ENCODE measurements at places on chromosomes 12 and 14. TPM values are rescaled to one million over a fixed set of nuclear protein-coding genes. Genes with fewer than 3 reads are reported as not detected.
A peak's percentile ranks its signal among the peaks of the same experiment; 100 is the strongest.

- DNase-seq = no peak
Measured at GRCh38 chr12:27177706-27178105, 66.4 kb upstream of the STK38L start.

GRCh38 chr12:62306569-62307530 is 46.6 kb downstream of the USP15 start:
- DNase-seq = no peak

Gene HVCN1
- 21.2 TPM for total RNA-seq

DNA sequence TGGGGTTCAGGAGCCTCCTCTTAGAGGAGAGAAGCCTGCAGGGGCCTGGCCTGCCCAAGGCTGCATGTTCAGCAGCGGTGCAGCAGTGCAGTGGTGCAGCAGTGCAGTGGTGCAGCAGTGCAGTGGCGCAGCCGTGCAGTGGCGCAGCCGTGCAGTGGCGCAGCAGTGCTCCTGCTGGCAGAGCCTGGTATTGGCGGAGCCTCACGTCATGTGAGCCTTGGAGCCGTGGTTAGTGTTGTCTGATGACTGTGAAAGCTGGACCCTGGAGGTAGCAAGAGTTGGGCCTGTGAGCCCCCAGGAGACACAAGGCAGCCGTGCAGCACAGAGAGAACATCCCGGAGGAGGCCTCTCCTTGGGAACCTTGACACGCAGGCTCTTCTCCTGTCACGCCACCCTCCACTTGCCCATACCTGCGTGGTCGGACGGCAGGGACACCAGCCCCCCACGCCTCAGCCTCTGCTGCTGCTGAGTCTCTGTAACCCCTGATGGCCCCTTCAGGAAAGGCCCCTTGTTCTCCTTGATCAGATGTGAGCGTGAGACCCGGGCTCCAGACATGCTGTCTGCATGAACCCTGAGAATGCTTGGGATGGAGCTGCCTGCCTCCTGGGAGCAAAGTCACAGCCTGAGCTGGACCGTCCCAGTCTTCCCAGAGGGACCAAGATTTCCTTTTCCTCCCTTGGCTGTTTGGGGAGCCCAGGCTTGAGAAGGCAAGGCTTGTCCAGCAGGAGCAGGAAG is 193.7 kb downstream of the KIF26A start:
- no peak for DNase-seq

DNA sequence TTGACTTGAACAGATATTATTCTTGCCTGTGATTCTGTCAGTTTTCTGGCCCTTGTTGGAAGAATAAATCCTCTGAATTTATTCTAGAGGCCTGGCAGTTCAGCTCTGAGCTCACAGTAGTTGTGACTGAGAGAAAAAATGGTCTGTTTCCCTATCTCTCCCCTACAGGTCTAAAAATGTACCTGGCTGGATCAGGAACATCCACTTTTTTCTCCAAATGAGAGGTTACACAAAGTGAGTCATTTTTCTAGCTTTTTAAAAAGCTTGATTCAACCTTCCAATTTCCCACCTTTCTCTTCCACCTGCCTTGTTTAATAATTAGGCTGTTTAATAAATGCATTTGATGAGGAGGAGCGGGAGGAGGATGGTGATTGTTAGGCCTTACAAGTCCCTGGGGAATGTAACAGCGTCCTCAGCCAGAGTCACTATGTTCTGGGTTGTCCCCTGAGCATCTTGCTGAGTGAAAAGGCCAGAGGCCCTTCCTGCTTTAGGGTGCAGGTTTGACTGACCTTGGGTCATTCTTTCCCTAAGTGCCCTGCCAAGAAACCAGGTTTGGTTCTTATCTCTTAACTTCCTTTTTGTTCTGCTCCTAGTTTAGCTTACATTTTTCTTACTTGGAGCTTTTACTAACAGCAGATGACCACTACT is 91.7 kb upstream of the FUT8 start:
- DNase-seq = no peak

DNA sequence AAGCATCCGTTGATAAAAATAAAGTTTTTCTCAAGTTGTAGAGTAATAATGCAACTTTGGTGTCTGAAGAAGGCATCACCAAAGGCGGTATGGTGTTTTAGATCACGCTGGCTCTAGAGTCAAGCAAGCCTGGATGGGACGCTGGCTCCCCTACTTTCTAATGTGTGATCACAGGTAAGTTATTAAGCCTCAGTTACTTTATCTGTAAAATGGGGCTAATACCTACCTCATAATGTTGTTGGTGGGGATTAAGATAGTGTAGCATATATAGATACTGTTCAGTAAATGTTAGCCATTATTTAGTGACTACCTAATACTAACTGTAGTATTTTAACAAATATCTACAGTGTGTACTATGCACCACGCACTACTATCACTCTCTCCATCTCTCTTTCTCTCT is 45.8 kb downstream of the SLC38A1 start:
- no peak for DNase-seq

DNA sequence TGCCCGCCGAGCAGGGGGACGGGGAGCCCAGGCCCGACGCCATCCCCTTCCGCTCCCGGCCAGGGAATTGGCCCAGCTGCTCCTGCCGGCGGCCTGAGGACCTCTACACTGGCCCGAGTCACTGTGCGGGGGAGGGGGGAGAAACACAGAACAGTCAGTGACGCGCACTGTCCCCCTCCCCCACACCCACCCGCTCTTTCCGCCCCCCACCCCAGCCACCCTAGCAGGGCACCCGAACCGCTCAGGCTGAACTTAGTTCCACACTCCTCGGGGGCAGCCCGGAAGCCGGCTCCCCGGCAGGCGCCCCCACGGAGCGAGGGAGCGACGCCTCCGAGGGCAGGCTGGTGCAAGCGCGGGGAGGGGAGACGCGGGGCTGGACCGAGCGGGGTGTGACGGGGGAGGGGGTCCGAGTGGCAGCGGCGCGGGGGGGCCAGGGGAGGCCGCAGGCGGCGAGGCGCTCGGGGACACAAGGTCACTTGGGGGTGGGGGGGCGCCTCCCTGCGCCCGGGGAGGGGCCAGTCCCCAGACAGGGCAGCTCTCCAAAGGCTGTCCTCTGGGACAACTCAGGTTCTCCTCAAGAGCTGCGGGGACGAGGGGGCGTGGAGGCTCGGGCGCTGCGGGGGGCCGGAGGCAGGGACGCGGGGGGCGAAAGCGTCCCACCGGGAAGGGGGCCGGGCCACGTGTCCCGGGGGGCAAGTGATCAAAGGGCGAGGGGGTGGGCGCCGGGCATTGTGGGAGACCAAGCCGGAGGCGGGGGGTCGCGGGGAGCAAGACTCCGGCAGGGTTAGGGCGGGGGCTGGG is 648 bp downstream of the CHD4 start:
- peak; percentile 84 for DNase-seq

- DNase-seq = no peak
Measured at GRCh38 chr14:64500088-64500487, 3.5 kb downstream of the ZBTB25 start.

GRCh38 chr14:97033556-97034081 is 236.4 kb downstream of the VRK1 start:
- no peak for DNase-seq

Gene ACSS3
- 25.8 TPM for total RNA-seq

DNA sequence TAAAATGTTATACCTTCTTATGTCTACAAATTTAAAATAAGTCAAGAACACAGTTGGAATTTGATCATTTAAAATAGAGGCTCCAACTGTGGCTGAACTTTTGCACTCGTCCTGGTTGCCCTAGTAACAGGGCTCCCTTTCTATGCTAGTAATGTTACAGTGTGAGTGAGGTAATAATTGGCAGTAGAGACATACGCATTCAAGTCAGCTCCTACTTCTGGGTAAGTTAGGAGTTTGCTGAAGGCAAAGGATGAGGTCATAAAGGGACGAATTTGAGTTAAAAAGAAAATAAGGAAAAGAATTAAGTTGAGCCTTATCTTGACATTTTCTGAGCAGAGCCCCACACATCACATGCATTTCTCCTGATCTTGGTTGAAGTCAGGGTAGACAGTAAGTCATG is 129.1 kb downstream of the TMEM117 start:
- no peak for DNase-seq

Gene TEX52
- not detected for total RNA-seq

Gene ANO4
- total RNA-seq = not detected

DNA sequence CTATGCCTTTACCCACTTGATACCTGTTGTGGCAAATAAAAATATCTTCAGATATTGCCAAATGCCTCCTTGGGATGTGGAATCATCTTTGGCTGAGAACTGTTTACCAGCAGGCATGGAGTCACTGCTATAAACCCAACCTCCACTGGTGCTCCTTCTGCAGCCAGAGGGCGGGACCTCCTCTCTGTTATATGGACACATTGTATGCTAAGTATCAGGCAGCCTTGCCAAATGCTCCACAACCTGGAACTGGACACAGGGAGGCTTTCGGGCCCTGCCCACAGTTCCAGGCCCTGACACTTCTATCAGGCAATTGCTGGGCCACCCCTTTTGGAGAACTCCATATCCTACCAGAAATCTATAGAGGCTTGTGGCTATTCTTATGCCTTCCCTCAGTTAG is 201.0 kb downstream of the TMX1 start:
- DNase-seq = no peak

DNA sequence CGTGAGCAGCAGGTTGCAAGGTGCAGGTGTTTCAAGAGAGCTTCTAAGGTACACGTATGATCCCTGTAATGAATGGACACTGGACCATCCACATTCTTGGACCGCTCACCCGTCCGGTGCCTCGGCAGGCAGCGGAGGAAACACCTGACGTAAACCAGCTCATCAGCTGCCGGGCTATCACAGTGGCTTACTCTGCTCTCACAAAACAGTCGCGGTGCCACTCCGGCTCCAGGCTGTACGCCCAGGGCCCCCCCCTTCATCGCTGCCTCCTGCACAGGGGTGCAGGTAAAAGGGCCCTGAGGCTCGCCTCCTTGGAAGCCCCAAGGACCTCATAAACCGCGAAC is 436 bp downstream of the VPS33A start:
- peak; percentile 46 for DNase-seq

DNA sequence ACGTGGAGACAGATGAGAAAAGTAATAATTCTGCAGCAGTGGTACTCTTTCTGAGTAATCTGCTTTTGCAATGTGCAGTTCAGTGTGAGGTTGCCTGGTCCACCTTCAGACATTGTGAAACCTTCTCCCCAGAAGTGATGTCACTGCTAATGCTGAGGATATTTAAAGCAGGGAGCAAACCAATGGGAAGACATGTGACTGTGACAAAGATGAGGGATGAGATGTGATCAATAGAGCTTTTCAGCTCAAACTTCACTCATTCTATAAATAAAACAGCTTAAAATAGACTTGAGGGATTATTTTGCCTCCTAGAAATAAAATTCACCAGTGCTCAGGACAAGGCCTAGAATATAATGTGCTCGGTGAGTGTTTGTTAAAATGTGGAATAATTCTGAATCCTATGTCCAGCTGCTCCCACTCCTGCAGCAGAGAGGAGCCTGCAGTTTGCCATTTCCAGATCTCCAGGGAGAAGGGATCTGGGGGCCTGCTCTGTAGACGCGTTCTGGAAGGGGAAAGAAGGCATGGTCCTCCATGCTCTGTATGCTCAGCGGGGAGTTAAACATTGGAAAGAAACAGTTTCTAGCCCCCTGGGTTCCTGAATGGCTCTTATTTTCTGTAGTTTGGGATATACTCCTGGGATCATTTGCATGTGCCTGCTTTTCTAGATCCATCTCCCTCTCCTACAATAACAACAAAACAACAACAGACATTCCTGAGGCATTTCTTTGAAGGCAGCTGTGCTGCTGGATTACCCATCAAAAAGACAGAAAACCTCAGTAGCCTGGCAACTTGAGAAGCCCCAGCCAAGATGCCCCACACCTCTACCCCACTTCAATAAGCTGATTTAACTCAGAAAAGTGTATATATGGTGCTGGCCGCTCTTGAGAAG is 8.9 kb downstream of the SLC7A8 start:
- no peak for DNase-seq

GRCh38 chr12:65984227-65984479 is 146.4 kb downstream of the LLPH start:
- no peak for DNase-seq

DNA sequence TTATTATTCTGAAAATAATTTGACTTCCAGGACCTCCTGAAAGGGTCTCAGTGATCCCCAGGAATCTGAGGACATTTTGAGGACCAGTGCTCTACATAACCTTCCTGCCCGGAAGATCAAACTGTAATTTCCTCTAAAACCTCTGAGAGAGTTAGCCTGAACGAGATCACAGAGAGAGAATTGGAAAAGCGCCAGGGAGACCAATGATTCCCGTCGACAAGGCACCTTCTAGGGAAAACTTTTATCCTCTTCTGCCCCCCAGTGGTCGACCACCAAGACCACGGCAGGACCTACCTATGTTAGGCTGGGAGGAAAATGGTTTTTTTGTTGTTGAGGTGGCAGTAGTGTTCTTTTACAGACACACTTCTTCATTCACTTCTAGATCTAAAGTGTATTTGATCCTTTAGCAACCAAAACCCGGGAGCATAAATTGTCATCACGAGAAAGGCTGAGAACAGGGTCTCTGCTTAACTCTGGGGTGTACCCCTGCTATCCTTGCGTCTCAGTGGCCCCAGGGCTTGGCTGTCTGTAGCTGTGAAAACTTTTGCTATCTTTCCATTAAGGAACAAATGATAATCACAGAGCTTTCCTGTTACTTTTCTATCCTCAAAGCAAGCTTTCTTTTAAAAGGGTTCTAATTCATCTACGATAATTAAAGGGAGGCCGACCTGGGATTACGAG is 62.9 kb upstream of the NID2 start:
- peak; percentile 35 for DNase-seq

GRCh38 chr12:46470036-46470627 is 97.6 kb upstream of the SLC38A2 start:
- no peak for DNase-seq

Gene NPAS3
- total RNA-seq = 0.69 TPM

- no peak for DNase-seq
Measured at GRCh38 chr14:61364243-61364642, 42.9 kb downstream of the PRKCH start.

- no peak for DNase-seq
Measured at GRCh38 chr12:27975222-27976136, 2.9 kb upstream of the PTHLH start.

Gene TROAP
- 0.86 TPM for total RNA-seq

- no peak for DNase-seq
Measured at GRCh38 chr12:1093166-1093751, 102.2 kb downstream of the ERC1 start.

Gene ANO6
- 43.7 TPM for total RNA-seq

Gene TAS2R10
- 0.29 TPM for total RNA-seq

GRCh38 chr12:121334513-121335343 is 17.5 kb downstream of the ANAPC5 start:
- no peak for DNase-seq

DNA sequence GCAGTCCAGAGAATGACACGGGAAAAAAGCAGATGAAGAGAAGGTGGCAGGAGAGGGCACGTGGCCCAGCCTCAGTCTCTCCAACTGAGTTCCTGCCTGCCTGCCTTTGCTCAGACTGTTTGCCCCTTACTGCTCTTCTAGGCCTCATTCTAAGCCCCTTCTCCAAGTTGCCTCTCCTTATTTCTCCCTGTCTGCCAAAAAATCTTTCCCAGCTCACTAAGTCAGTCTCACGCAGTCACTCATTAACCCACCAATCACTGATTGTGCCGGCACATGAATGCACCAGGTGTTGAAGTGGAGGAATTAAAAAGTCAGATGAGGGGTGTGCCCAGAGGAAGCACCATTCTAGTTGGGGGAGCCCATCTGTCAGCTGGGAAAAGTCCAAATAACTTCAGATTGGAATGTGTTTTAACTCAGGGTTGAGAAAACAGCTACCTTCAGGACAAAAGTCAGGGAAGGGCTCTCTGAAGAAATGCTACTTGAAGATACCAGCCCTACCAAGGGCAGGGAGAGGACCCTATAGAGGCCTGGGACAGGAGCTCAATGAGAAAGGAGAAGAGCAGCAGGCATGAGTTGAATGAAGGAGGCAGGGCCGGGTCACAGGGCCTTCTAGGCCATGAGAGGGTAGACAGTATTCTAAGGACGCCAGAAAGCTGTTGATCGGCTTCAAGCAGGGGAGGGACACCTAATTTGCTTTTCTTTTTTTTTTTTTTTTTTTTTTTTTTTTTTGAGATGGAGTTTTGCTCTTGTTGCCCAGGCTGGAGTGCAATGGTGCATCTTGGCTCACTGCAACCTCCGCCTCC is 40.9 kb downstream of the DAD1 start:
- no peak for DNase-seq
